Ammon's horn (tissue), 1 donor: ENCODE measurements at places on chromosomes 5 and 9.
A peak's percentile ranks its signal among the peaks of the same experiment; 100 is the strongest.

DNA sequence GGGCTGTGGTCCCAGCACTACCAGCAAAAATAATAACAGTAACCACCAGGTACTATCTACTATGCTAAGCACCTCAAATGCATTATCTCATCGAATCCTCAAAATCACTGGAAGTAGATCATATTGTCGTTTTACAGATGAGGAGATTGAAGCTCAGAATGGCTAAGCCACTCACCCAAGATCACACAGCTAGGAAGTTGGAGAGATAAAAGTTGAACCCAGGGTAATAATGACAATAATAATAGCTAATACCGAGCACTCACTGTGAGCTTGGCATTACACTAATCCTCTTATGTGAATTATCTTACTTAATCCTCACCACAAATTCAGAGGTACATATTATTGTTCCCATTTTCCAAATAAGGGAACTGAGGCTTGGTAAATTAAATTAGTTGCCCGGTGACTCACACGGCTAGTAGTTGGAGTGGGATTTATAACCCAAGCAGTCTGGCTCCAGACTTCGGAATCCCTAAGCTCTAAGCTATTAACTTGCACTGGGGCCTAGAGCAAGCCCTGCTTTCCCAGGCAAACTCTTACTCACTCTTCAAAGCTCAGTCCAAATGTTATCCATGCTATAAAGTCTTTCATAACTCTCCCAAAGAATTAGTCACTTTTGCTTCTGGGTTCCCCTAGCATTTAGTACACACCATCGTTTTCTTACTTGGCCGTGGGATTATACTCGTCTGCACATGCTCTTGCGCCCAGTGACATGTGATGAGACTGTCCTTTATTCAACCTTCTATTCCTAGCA, 3.8 kb downstream of the ARSI start:
- no peak for DNase-seq

DNA sequence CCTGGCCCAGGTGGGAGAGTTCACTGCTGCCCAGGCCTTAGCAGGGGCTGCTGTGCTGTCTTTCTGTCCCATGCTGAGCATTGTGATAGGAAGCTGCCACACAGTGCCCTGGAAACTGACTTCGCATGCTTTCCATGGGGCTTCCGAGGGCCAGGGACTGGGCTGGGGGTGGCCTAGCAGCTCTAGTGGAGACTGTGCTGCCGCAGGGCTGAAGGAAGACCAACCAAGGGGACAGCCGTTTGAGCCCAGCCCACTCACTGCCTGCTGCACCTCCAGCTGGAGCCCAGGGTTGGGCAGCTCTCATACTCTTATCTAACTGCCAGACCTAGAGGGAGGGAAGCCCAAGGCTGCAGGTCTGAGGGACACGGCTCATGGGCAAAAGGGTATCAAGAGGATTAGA, 79.2 kb downstream of the RGS3 start:
- DNase-seq = no peak

DNA sequence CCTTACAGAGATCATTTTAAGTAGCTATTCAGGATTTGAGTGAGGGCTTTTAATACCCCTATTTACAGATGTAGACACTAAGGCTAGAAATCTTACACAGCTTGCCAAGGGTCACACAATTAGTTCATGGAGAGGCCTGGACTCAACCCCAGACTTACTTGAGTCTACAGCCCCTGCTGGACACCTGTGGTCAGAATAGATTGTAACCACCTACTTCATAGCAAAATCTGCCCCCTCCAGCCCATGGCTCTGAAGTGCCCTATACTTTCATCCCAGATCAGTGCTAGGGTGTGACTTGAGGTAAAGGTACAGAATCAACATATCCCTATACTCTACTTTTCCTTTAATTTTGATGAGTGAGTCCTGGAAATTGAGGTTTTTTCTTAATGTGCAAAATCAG, 291.3 kb downstream of the ADGRV1 start:
- no peak for DNase-seq

DNA sequence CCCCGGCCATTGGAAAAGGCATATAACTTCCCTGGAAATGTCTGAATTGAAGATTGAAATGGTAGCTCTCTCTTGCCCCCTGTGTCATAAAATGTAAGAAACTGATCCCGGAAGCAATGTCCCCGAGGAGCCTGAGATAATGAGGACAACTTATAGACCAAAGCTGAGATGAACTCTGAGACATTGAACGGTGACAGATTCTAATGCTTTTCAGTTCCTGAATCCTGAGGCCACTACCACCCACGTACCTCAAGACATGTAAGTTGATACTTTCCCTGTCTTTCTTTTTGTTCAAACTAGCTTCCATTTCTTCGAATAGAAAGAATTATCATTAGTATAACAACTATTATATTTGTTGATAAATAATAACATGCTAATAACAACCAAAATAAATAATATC, 51.0 kb downstream of the KIF4B start:
- DNase-seq = no peak

DNA sequence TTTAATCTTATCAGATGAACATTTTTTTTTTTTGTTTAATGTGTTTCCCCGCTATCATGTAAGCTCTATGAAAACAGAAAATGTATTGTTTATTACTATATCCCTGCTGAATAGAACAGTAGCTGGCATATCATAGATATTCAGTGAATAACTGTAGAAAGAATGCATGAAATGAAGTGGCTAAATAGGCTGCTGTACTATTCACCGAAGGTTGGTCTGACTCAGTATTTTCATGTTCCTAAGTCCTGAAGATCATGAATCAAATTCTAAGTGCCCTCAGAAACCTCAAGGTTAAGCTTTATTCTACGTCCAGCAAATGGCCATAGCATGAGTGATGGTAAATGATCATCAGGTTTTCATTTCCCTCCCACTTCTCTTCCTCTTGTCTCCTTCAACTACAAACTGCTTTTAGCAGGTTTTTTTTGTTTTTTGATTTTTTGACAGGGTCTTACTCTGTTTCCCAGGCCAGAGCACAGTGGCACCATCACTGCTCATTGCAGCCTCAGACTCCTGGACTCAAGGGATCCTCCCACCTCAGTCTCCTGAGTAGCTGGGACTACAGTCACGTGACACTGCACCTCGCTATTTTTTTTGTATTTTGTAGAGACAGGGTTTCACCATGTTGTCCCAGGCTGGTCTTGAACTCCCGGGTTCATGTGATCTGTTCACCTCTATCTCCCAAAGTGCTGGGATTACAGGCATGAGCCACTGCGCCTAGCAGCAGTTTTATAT, 19.1 kb upstream of the ZFAND5 start:
- DNase-seq = no peak

DNA sequence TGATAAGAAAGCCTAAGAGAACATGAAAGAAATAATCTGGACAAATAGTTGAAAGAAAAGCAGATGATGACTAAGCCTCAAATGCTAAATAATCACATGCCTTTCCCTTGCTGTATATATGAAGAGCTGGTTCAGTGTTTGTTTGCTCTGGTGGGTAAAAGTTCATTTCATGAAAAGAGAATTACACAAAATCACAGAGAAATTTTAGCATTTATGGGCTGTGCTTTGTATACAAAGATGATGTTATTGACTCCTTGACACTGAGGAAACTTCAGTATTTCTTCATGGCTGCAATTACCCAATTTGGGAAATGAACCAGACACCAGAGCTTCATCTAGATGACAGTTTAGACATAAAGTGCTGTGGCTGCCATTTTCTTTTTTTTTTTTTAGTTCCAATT, 527.2 kb downstream of the NR2F1-AS1 start:
- DNase-seq = no peak

- peak; percentile 22 for DNase-seq
Observed at GRCh38 chr5:125657936-125658335, 765.3 kb upstream of the GRAMD2B start.

GRCh38 chr5:173772384-173773059, 115.6 kb upstream of the CPEB4 start:
- no peak for DNase-seq

DNA sequence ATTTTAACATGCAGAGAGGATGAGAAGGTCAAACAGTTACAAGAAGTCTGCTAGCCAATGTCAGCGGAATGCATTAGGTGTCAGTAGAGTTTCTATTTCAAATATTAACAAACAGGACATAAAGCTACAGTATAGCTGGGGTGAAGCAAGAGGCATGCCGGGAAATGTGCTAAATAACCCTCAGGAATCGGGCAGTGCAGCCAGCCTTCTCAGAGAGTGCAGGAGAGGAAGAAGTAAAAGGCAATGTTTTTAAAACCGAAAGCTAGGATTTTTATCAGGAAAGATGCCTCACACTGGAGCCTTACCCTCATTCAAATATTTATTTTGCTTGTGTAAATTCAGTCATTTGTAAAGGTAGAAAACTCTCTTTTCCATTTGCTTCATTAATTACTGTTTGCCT, 59.1 kb upstream of the SH3GL2 start:
- no peak for DNase-seq

GRCh38 chr9:109224751-109225150, 57.7 kb upstream of the FRRS1L start:
- DNase-seq = no peak

DNA sequence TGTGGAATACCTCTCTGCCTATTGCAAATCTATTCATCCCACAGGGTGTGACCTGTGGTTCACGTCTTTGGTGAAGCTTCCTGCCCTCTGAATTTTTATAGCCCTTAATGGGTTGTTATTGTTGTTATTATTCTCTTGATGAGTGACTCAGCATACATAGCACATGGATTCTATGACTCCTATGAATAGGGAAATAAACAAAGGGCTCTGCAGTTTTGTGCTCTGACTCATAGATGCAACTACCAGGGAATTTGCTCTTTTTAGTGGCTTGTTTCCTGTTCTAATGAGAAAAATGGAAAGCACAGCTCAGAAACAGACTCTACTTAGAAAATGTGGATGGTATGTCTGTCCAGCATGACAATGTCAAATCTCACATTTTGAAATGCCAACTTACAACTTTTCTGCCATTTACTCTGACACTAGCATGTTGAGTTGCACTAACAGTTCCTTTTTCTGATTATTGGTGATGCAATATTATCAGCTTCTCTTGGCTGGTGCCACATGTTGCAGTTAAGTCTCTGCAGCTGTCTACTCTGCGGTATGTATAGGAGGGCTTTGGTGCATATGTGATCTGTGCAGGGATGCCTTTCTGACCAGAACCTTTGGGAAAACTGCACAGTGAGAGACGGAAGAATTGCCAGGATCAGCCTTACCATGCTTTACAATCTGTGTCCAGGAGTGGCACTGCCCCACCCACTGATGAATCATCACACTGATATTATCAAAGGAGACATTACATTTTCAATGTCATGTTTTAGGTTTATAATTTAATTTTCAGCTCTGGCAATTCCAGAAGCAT, 996.4 kb upstream of the WWC1 start:
- DNase-seq = peak; percentile 32

GRCh38 chr9:128846680-128847030, 17.1 kb upstream of the SPOUT1 start:
- DNase-seq = no peak

DNA sequence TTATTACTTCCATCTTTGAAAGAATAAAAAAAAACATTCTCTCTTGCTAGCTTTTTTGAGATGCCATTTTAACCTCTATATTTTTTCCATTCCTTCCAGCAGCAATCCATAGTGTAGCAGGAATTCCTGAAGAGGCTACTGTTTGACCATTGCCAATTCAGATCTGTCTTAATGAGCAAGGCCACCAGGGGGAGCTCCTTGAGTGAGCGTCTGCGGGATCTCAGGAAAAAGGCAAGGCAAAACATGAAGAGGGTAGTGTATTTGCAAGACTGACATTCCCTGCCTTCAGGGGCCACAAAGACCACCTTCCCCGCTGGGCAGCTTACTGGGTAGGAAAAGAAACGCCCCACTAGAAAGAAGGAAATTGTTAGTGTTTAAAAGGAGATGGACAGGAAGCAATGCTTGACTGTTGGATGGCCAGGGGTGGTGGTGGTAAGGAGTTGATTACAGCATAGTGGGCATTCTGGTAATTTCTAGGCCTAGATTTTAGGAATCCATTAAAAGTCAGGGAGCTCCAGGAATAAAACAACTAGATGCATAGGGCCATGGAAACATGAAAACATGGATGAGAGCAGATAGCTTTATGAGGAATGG, 206.6 kb upstream of the HAPLN1 start:
- peak; percentile 67 for DNase-seq

DNA sequence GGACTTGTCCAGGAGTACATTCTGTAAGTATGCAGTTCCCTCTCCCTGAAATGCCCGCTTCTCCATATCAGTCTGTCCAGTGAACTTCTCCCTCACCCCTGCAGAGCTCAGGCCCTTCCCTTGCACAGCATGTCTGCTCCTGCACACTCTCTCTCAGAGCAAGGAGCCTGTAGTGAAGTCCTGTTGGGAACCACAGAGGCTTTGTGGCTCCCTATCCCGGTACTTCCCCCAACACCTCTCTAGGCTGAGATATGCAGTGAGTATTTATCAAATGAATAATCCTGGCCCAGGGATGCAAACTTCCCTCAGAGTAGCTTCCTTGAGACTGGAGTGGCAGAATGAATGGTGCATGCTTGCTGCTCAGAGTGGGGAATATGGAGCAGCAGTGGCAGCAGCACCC, 48.8 kb downstream of the POC5 start:
- DNase-seq = no peak

DNA sequence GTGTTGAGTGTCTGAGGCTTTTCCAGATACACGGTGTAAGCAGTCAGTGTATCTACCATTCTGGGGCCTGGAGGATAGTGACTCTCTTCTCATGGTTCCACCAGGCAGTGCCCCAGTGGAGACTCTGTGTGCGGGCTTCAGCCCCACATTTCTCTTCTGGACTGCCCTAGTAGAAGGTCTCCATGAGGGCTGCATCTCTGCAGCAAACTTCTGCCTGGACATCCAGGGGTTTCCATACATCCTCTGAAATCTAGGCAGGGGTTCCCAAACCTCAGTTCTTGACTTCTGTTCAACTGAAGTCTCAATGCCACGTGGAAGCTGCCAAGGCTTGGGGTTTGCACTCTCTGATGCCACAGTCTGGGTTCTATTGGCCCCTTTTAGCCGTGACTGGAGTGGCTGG, 256.6 kb upstream of the ITGA1 start:
- DNase-seq = no peak

- DNase-seq = no peak
Observed at GRCh38 chr5:63049935-63050334, 471.3 kb downstream of the LRRC70 start.

- no peak for DNase-seq
Observed at GRCh38 chr5:142844866-142845265, 74.7 kb downstream of the ARHGAP26 start.

GRCh38 chr5:133869519-133870335, 98.7 kb downstream of the C5orf15 start:
- peak; percentile 63 for DNase-seq

- no peak for DNase-seq
Observed at GRCh38 chr5:157059093-157059539, at the start of gene HAVCR1. TSS of gene HAVCR1 (minus strand) at chr5:157059116. CDS start at chr5:157057943, 1,173 bp downstream.

- no peak for DNase-seq
Observed at GRCh38 chr9:28365728-28366127, 792.4 kb upstream of the C9orf72 start.

GRCh38 chr5:134114886-134115805, 665 bp downstream of the TCF7 start:
- no peak for DNase-seq

GRCh38 chr5:39440192-39440957, 15.6 kb upstream of the DAB2 start:
- DNase-seq = no peak

DNA sequence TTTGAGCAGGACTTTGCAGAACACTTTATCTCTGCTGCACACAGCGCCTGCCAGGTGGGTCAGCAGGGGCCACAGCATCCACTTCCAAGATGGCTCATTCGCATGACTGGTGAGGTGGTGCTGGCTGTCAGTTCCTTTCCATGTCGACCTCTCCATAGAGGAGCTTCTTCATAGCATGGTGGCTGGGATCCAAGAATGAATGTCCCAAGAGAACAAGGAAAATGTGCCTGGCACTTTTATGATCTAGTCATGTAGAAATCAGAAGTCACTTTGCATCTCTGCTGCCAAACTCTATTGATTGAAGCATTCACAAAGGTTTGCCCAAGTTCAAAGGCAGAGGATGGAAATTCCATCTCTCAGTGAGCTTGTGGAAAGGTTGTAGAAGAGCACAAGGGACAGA, 85.0 kb downstream of the GALNT10 start:
- DNase-seq = no peak
